Stimulated activated CD4-positive, alpha-beta T cell treated with anti-CD3 and anti-CD28 coated beads, Interleukin-4, amount 100 ng/mL, for 4 hours (primary cell): ENCODE measurements at places on chromosomes 3 and 15.

DNA sequence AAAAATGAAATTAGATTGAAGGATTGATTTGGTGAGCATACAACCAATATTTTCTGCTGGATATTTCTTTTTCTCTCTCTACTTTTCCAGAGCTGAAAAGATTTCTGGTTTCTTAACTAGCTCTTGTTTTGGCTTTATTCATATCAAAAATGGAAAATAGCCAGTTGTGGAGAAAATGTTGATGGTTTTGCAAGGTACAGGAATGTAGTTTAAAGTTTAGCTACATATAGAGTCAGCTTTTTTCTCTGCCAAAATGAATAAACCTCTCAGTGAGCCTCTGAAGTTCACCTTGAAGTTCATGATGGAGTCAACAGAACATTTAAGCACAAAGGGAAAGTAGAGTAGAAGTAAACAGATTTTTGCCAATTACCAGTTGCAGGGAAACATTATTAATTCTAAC lies 720.5 kb upstream of the ALCAM start:
- DNase-seq: no peak

GRCh38 chr15:75775296-75776064 lies 62.8 kb upstream of the CSPG4 start:
- DNase-seq: no peak

DNA sequence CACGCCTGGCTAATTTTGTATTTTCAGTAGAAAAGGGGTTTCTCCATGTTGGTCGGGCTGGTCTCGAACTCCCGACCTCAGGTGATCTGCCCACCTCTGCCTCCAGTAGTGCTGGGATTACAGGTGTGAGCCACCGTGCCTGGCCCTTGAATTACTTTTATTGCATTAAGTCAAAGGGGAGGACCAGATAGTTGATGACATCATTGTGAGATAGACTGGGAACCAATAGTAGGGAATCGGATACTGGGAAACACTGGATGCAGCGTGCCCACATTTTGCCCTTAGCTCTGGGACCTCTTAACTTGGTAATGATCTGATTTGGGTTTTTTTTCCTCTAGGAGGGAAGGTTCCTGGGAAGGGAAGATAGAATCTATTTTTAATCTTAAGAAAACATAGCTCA lies 19.2 kb downstream of the DAG1 start:
- DNase-seq: no peak

DNA sequence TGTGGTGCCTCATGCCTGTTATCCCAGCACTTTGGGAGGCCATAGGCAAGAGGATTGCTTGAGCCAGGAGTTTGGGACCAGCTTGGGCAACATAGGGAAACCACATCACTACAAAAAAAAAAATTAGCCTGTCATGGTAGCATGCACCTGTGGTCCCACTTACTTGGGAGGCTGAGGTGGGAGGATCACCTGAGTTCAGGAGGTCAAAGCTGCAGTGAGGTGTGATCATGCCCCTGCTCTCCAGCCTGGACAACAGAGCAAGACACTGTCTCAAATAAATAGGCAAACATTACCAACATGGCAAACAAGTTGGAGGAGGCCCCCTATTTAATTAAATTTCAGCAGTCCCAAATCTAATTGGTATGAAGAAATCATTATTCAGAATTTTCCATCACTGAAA lies 143.6 kb downstream of the PGPEP1L start:
- DNase-seq: no peak

DNA sequence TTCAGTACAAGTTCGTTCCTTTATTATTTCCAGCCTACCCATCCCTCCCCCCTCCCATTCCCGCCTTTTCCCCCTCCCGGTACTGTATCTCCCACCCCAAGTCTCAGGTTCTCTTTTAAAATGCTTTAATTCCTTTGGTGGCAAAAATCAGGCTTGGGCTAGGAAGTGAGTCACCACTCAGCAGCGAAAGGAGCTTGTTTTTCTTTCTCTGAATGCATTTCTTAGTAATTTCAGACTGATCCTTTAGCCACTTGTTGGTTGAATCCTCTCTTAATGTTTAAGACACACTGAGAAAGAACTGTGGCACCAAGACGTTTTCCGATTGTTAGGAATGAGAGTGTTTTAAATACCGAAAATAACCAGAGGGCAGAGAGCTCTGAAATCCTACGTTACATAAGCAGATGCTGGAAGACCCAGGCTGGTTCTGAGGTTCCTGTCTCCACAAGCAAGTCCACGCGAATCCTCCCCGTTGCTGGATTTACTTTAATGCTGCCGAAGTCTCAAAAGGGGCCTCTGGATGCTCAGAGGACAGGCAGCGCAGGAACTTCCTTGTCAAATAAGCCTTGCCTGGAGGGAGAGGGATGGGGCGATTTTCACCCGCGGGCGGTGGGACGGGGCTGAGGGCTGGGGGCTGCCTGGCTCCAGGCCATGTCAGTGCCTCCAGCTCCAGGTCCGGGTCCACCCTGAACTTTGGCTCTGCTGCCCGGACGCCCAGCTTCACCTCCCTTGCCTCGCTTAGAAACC lies 854 bp upstream of the COL8A1 start:
- no peak for DNase-seq

DNA sequence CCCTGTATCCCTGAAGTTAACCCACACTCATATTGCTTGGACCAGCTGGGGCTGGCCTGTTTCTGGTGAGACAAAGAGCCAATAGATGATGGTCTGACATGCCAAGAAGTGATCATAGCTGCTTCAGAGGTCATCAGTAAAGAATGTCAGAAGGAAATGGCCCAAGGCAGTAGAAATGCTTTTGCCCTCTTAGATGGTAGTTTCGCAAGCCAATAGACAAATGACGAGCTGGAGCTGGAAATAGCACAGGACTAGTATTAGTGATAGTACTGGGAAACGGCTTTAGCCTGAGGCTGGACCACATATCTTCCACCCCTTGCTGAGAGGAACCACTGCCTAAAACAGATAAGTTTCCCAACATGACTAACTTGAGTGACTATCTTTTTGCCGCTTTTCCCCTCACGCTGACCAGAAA lies 176.1 kb upstream of the THBS1 start:
- no peak for DNase-seq

DNA sequence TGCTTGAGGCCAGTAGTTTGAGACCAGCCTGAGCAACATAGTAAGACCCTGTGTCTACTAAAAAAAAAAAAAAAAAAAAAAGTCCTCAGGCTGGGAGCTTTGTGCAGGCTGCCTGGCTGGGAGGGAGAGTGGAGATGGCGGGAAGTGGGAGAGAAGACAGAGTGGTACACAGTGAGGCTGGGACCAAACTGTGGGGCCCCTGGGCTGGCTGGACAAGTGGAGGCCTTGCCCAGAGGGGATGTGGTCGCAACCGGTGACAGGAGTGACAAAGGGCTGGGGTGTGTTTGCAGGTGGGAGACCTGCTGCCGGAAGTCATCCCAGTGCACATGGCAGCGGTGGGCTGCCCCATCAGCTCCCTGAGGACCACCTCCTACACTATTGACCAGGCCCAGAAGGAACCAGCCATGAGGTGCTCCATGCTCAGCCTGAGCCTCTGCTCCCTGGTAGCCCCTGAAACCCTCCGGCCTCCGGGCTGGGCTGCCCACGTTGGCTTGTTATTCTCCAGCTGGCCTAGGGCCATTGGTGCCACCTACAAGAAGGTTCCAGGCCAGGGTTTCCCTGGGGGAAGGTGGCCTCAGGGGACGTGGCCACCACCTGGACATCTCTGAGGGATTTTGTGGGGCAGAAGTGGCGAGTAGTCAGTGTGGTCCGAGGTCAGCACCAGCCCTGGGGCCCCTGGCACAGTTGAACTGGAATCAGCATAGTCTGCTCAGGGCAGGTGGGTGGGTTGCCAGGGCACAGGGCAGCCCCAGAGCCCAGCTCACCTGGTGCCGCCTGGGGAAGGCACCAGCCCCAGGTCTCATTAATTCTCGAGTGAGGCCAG lies 22.7 kb downstream of the ACAA1 start:
- DNase-seq: no peak

DNA sequence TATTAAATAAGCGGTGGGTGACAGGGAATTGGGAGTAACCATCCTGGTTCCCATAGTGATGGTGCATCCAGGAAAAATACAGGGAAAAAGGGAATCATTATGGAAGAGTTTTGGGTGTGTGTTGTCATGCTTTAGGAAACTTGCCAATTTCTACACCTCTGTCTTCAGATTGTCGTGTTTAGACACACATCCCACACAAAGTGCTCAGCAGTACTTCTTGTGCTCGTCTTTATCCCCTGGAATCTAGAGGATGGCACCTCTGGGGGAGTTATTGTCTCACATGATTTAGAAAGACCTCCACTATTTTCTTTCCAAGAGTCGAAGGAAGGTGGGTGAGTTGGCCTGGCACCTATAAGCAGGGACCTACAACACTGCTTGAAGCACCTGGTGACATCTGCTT lies 35.8 kb downstream of the CACNA1D start:
- no peak for DNase-seq

GRCh38 chr3:156311930-156312329 lies 191.6 kb downstream of the KCNAB1 start:
- no peak for DNase-seq

- no peak for DNase-seq
Measured at GRCh38 chr15:44186705-44187104, 8.4 kb downstream of the FRMD5 start.

DNA sequence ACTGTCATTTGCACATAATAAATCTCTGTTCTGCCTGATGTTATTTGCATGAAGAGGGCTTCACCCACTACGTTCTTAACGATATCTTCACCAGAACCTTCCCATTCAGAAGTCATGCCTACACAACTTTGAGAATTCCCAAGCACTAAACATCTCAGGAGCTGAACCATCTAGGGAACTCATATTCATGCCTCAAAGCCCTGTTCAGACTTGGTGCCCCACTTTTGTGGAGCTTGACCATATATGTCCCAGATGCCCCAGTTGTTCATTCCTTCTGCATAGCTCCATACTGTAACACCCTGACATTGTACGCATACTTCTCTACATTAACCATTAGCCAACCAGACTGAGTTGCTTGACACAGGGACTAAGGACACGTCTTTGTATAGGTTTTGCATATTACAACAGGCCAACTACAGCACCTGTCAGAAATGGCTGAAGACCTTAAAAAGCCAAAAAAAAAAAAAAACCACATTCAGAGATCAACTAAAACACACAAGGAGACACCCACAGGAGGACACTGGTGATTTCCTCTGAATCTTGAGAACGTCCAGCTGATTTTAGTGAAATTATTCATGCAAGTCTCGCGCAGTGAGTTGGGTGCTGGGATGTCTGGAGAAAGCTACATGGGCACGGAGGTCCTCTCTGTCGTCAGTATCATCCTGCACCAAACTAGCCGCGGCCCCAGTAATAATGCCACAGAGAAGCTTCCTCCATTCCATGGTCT lies 141.4 kb downstream of the FOXP1 start:
- no peak for DNase-seq

DNA sequence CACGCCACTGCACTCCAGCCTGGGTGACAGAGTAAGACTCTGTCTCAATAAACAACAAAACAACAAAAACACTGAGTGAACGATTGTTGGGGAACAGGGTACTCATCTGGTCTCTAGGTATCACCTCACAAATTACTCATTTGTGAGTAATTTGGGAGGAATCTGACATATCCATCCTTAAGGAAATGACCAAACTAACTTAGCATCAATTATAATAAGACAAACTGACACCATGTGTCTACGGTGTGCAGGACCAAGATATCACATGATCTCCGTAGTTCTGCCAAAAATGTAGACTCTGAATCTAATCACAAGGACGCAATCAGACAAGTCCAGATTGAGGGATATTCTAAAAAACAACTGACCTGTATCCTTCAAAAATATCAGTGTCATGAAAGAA lies 12.0 kb upstream of the DAPK2 start:
- no peak for DNase-seq

DNA sequence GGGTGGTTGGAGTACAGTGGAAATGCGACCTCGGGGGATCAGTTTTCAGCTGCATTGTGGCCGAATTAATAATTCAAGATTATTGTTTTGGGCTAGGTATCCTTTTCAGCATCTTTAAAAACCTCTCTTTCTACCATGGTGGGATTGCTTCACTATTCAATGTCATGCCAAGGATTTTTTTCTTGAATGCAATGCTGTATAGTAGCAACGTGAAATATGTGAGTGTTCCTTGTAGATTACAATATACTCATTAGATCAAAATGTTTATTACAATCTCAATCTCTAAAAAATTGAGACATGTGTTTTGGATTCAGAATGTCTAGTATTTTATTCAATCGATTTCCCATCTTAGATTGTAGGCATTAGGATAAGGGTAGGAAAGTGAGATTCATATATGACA lies 586.5 kb upstream of the TBL1XR1 start:
- no peak for DNase-seq

DNA sequence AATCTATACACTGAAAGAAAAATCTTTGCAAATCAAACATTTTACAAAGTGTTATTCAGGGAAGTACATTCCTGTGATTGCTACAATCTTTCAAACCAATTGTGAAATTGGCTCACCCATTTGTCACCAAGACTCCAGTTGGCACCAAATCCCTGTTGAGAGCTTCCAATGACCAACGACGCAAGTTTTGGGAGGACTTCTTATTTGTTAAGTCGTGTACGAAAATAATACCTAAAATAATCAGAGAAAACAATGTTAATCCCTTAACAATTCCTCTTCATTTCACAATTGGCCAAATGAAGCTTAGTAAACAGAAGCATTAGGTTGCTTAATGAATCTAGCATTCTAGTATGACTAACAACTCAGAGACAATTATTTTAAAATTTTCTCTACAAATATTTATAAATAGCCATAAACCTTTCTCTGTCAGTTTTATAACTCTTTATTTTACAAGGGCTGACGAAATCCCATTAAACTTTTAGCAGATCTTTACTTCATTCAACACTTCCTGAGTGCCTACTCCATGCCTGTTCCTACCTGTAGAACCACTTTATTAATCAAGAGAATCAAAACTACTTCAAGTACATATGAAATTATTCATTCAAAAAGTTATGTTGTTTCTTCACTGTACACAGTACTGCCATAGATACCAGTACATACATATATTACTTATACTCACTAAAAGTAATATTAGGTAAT lies 24.0 kb upstream of the HGD start:
- no peak for DNase-seq

- DNase-seq: no peak
Measured at GRCh38 chr3:15800780-15801179, 3.0 kb upstream of the ANKRD28 start.

- DNase-seq: no peak
Measured at GRCh38 chr3:188578576-188579363, 424.8 kb downstream of the LPP start.

- no peak for DNase-seq
Measured at GRCh38 chr15:68700455-68701123, 120.1 kb downstream of the ANP32A start.

GRCh38 chr3:15327941-15328340 lies 4.4 kb downstream of the SH3BP5 start:
- no peak for DNase-seq

GRCh38 chr3:23916152-23916885 lies 471 bp downstream of the NKIRAS1 start:
- DNase-seq: no peak
